Astrocyte of the spinal cord (primary cell): ENCODE measurements at places on chromosomes 3 and 15.

GRCh38 chr3:128427175-128427857 lies 39.4 kb downstream of the DNAJB8 start:
- no peak for DNase-seq

- peak; percentile 81 for DNase-seq
Observed at GRCh38 chr3:59426821-59427565, 377.2 kb upstream of the CFAP20DC start.

- DNase-seq, result no peak
Observed at GRCh38 chr3:188171682-188172467, 17.9 kb downstream of the LPP start.

DNA sequence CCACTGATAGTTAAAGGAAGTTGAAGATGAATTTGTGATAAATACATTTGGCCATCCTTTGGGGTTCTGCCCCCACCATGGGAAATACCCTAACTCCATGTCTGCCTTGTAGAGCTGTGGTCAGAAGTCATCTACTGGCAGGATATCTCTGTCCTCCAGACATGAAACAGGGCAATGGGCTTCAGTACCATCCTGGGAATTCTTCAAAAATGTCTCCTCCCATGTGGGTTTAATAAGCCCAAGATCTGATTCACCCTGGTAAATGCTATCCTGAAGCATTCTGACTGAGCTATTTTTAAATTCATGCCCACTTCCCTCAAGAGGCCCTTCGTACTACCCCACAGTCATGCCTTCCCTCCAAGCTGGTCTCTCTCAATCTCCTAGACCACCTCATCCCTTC lies 113.7 kb upstream of the SLC25A36 start:
- no peak for DNase-seq

GRCh38 chr3:5463991-5464390 lies 276.5 kb downstream of the EDEM1 start:
- no peak for DNase-seq

DNA sequence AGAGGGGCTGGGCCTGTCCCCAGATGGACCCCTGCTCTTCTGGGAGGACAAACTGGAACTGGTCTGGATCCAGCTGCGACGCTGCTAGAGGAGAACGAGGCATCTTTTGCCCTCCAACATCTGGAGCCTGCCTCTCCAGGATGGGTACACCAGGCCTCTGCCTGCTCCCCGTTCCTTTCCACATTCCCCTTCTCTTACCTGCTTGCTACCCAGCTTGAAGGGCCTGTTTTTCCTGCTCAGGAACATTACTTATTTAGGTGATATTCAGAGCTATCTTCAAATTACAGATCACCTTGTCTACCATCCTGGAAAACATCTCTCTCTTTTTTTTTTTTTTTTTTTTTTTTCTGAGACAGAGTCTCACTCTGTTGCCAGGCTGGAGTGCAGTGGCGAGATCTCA lies 64.0 kb downstream of the CHRD start:
- DNase-seq, result no peak

GRCh38 chr3:79369306-79369705 lies 398.5 kb downstream of the ROBO1 start:
- DNase-seq, result peak; percentile 49

DNA sequence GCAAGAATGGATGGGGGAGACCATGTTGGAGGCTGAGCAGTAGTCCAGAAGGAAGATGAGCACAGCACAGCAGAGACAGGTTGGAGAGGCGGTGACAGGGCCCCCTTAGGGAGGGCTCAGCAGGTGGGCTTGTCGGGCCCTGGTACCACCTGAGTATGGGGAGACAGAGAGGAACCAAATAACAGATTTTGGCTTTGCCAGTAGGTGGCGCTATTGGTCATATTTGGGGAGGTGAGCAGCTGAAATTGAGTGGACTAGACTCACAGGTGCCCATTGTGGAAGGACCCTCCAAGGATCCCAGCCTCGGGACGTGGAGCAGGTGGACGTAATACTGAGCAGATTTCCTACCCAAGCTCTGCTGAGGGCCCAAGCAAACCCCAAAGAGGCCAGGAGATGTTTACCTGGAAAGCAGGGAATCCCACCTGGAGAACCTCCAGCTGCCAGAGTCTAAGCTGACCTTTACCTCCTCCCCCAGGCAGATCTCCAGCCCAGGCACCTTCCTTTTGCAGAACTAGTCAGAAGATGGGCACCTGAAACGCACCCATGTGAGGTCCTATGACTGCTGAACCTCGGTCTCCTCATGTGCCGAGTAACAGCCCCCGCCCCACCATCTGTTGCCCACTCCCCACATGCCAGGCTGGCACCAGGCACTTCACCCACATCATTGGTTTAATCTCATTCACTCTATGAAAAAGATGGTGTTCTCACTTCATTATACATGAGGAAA lies 24.6 kb upstream of the CORO2B start:
- peak; percentile 62 for DNase-seq

GRCh38 chr3:9399746-9400145 lies 2.3 kb downstream of the SETD5 start:
- peak; percentile 93 for DNase-seq

DNA sequence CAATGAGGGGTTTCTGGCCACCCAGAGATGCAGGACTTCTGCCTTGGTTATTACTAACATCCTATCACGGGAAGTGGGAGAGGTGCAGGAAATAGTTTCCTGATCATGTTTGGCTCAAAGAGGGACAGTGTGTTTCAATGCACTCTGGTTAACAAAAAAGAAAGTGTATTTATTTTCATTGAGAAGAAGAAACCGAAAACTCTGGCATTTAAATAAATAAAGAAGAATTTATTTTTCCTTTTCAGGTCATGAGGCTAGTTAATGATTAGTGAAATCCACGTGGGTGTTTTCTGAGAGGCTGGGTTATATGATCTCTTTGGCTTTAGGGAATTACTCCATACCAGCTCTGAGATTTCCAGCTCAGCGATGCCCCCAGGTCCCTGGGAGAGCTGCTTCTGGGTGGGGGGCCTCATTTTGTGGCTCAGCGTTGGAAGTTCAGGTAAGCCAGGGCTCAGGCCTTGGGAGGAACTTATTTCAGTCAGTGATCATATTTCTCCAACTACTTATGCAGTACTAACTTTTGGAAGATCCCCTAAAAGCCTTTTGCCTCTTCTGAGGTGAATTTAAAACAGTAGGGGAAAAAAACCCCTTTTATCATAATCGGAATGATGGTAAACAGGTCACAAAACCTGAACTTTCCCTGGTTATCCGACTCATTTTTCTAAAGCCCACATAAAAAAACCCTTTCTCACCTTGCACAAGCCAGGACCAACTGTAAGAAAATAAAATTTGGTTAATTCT lies at the start of gene PLA1A:
Gene PLA1A (plus strand): TSS at position 338 of the 741 bp plus-strand sequence. CDS start 29 bp downstream, at position 367.
- no peak for DNase-seq

- DNase-seq, result no peak
Observed at GRCh38 chr15:89364741-89365450, 30.3 kb upstream of the POLG start.

GRCh38 chr3:42769477-42770131 lies 3.4 kb downstream of the CCDC13 start:
- DNase-seq, result no peak

GRCh38 chr3:138833899-138834595 lies 681 bp downstream of the PIK3CB start:
- peak; percentile 31 for DNase-seq

- DNase-seq, result no peak
Observed at GRCh38 chr3:61172684-61173083, 78.6 kb downstream of the FHIT start.

- DNase-seq, result no peak
Observed at GRCh38 chr3:134904241-134904771, 109.2 kb downstream of the EPHB1 start.

GRCh38 chr3:63911873-63912767 lies at the start of gene SCAANT1:
TSS of gene SCAANT1 (minus strand) at chr3:63912383.
- peak; percentile 91 for DNase-seq

DNA sequence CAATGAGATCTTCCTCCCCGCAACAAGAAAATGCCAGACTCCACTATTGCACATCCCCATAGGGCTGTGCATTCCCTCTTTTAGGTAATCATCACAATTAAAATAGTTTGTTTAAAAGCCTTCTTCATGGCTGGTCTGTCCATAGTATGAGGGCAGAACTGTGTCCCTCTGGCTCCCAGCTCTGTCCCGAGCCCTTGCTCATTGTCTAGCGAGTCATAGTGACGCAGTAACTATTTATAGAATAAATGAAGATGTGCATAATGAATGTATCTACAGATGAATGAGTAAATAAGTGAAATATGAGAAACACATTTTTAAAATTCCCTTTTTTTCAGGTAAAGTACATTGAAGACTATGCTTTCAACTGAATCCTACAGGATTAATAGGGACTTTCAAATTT lies 128.4 kb upstream of the TMC3 start:
- DNase-seq, result no peak

DNA sequence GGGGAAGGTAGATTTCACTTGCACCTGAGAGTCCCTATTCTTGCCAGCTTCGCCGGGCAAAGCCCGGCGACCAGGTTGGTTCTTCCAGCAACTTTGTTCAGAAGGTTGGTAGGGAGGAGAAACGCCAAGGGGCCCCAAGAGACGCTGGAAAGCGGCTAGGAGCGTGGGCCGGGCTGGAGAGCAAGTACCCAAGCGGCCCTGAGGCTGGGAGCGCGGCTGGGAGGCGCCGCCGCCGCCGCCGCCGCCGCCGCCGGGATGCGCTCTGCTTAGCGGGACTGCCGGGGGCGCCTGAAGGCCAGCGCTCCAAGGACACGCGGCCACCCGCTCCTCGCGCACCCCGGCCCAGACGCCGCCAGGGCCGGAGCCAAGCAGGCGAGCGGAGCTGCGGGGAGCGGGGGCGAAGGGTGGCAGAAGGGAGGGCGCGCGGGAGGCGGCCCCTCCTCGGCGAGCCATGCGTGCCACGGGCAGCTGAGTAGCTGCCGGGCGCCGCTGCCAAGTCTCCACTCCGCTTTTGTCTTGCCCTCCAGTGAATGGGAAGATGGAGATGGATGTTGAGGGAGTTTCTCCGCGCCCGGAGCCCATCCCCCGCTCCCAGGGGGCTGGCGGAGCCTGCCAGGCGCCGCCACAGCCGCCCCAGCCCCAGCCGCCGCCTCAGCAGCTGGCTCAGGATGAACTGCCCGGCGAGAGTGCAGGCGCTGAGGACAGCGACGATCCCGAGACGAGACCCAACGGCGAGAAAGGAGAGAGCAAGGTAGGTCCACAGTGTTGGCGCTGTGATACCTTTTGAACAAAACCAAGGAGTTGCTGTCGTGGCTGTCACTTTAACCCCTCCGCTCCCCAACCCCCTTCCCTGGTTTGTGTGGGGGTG lies 227.4 kb upstream of the AZI2 start:
- DNase-seq, result no peak

DNA sequence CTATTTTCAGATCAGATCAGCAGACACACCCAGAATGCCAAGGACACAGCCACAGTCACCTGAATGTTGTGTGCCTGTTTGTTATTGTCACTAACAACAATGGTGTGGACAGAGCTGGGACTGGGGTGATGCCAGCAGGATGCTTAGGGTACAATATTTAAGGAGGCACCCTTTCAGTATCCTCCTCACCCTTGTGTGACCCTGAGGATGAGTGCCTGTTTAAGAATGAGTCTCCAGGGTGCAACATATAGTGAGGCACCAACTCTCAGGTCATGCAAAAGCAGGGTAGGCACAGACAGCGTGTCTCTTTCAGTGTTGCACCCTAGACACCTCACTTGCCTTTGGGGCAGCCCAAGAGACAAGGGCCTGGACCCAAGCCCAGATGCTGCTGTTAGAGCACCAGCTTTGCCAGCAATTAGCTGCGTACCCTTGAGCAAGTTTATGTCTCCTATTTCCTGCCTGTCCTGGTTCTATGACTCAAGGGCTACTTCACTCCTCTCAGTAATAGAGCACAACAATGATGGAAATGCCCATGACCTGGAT lies 122.6 kb downstream of the AQP9 start:
- DNase-seq, result no peak

DNA sequence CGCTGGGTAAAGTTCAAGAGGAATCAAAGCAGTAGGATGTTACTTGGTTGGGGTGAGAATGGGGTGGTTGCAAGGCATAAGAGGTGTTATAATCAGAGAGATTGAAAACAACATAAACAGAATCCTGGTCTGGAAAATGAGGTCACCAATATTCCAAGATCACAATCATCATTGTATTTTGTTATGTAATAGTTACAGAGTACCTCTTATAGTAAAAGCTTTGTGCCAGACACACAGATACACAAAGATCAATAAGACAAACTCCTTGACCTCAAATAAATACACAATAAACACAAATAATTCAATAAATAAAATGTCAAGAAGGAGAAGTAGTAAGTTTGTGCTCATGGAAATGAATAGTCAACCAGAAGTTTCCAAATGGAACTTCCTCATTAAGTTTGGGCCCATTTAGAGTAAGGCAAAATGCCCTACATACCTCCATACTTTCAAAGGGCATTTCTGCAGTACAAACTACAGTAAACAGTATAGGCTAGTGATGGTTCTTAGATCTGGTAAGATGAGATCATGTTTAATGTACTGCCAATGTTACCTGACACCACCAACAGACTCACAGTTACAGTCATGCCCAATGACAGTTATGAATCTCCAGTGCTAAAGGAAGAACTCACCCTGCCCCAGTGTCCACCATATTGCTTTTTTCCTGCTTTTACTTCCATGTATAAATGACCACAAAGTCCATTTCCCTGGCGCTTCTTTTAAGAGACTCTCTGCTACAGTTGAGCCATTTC lies 93.4 kb downstream of the KCNMB2 start:
- no peak for DNase-seq

- peak; percentile 91 for DNase-seq
Observed at GRCh38 chr3:134426660-134427181, 52.5 kb upstream of the AMOTL2 start.

- peak; percentile 12 for DNase-seq
Observed at GRCh38 chr3:89402051-89402450, 294.6 kb downstream of the EPHA3 start.

GRCh38 chr15:68289621-68290352 lies 12.2 kb downstream of the FEM1B start:
- DNase-seq, result no peak

GRCh38 chr3:88440701-88441100 lies 290.9 kb downstream of the C3orf38 start:
- no peak for DNase-seq

GRCh38 chr3:157559401-157559800 lies 56.2 kb upstream of the VEPH1 start:
- DNase-seq, result no peak

DNA sequence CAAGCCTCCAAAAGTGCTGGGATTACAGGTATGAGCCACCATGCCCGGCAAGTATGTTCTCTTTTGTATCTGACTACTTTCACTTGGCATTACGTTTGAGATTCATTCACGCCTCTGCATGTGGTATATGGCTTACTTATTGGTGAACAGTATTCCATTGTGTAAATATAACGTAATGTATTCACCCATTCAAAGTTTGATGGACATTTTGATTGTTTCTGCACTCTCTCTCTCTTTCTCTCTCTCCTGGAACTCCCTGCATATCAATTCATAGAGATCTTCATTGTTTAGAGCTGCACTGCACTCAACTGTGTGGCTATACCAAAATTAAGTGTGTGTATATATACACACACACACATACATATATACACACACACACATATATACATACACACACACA lies 30.4 kb downstream of the SPPL2A start:
- no peak for DNase-seq

- no peak for DNase-seq
Observed at GRCh38 chr3:79983118-79983517, 215.3 kb upstream of the ROBO1 start.

GRCh38 chr3:9569054-9569453 lies 15.4 kb upstream of the LHFPL4 start:
- no peak for DNase-seq
